ENCODE measurements at places on chromosomes 11 and 22. TPM values are rescaled to one million over a fixed set of nuclear protein-coding genes. Genes with fewer than 3 reads are reported as not detected.

DNA sequence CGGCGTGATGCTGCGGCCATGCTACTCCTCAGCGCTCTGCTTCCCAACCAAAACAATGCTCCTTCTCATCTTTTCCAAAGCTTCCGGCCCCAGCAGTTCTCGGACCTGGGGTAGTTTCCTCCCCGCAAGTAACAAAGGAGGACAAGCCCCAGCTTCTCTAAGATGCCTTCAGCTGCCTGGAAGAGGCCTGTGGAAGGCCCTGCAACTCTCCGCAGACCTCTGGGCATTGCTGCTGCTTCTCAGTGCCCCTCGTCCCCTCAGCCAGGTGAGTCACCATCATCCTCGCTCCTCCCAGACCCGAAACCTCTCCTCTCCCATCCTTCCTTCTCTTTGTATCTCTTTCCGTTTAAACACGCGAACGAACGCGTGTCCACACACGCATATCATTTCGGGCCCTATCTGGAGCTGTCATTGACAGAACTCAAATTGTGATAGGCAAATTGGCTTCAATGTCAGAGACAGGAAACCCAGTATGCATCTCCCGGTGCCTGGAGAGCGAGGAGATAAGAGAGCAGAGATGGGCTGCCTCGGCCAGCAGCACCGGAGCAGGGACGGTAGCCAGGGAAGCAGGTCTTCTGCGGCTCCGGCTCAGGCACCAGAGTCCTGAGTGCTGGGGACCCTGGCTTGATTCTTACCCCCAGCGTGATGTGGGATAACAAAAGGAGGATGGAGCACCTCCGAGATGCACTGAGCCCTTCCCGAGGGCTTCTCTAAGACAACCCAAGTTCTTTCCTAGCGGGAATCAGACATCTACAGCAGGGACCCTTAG, 22.0 kb upstream of the JAM3 start:
- peak; percentile 18 for DNase-seq

The JAML gene
- total RNA-seq, result 5.1 TPM

GRCh38 chr22:31748490-31748889, 1.4 kb downstream of the PRR14L start:
- no peak for DNase-seq

DNA sequence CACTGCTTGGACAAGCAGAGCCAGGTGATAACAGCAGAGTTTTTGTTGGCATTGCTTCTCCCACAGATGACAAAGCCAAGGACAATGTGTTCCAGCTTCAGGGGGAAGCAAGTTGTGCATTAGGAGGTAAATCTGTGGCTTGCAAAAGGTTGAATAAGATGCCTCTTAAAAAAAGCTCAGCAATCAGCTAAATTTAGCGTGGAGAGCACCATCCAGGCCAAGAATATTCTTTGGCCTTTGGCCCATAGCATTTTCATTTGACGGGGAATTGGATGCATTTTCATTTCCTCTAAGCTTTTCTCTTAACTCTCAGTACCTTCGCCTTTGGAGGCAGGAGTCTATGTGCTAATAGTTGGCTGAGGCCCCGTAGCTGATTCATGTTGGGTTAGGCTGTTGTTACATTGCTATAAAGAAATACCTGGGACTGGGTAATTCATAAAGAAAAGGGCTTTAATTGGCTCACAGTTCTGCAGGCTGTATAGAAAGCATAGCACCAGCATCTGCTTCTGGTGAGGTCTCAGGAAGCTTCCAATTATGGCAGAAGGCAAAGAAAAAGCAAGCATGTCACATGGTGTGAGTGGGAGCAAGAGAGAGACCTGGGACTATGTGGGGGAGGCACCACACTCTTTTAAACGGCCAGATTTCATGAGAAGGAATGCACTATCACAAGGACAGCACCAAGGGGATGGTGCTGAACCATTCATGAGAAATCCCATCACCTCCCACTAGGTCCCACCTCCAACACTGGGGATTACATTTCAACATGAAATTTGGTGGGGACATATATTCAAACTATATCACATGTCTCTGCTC, 350.1 kb upstream of the C11orf87 start:
- DNase-seq, result no peak

The C22orf31 gene
- total RNA-seq, result 0.75 TPM
